ENCODE measurements at places on chromosomes 7 and 10.

- DNase-seq = no peak
Observed at GRCh38 chr7:2662273-2663120, 25.5 kb upstream of the AMZ1 start.

GRCh38 chr10:86757113-86757972 lies 924 bp downstream of the BMPR1A start:
- peak; percentile 82 for DNase-seq

DNA sequence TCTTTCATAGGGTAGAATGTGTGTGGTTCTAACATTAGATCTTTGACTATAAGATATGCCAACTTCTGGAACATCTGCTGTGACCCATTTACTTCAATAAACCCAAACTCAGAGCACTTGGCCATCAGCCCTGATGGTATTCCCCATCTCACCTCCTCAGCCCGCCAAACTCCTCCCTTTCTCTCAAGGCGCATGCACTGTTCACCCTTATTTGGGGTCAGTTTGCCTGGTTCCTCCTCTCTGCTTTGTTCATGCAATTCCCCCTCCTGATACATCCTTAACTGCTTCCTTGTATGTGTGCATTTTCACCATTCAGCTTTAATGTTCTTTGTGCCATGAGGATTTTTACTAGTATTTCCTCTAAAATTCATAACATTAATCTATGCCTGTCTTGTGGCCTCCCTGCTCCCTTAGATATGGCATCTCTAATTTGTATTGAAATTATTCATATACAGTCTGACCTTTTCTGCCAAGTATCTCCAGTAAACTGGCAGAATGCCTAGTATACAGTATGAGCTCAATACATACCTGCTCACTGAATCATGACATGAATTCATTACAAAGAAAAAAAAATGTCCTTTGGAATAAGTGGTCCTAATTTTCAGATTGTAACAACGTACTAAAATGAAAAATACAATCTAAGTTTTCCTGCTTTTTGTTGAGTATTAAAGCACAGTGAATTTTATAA lies 336.8 kb upstream of the IGFBP3 start:
- peak; percentile 89 for DNase-seq

DNA sequence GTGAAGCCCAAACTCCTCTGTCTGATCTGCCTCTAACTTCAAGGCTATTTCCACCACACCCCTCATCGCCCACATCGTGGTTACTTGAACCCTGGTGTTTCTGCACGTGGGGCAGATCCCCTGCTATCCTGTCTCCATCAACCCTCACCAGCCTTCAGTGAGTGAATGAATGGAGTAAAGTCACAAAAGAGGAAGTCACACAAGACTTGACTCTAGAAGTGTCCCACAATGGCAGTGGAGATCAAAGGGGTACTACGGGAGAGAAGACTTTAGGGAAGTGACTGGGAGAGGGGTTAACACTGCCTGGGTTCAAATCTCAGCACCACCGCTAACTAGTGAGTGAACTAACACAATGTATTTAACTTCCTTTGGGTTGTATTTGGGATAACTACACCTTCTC lies 85.9 kb downstream of the COBL start:
- no peak for DNase-seq

GRCh38 chr10:17228091-17229015 lies at the start of gene VIM:
VIM (plus strand) TSS chr10:17228241; CDS start chr10:17229423, 1,182 bp downstream.
- DNase-seq = peak; percentile 94

DNA sequence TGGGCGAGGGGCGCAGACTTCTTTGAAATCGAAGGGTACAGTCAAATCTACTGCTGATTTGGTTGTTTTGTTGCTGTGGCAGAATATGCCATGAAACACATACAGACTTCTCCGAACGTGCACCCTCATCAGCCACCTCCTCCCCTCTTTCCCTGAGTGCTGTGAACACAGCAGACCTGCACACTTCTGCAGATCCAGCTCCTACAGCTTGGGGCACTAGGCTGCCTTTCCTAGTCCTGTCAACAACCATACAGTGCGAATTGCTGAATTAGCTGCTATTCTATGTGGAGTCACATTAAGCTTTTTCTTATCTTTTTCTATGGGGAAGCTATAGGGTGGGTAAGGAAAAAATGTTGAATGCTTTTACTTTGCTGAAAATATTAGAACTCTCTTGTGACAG lies 57.5 kb downstream of the COL17A1 start:
- peak; percentile 43 for DNase-seq

- no peak for DNase-seq
Observed at GRCh38 chr10:29387269-29387668, 98.4 kb downstream of the LYZL1 start.

GRCh38 chr7:65387891-65388290 lies 14.2 kb downstream of the ZNF92 start:
- DNase-seq = no peak

DNA sequence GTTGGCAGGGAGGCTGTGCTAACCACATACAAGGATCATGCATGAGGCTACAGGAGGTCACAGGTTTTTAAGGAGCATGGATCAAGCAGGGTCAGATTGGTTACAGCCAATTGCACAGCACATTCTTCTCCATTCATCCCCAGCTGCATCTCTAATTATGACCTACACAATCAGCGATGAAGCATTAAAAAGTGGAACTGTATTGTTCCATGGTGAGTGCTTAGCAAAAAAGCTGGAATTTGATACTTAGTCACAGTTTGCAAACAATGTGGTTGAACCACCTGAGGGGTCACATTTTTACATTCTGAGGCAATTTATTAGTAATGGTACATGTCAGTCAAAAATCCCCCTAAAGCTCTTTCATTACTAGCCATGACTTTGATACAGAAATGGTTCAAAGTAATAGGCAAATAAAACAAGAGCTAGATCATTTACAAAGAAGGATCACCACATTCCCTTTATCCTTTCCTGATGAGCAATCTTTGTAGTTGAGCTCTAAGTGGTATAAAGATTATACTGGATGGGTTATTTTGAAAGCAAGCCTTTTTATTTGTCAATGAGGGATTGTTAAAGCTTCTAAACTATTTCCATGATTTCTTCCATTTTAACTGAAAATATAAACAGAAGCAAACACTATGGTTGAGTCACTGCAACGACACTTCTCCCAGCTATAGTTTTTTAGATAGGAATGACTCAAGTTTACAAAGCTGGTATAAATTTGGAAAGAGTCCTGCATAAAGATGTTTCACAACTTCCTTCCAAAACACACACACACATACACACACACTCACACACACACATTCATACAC lies 217.8 kb upstream of the SEMA3A start:
- DNase-seq = peak; percentile 90

GRCh38 chr7:11726794-11727155 lies 105.2 kb downstream of the THSD7A start:
- no peak for DNase-seq

DNA sequence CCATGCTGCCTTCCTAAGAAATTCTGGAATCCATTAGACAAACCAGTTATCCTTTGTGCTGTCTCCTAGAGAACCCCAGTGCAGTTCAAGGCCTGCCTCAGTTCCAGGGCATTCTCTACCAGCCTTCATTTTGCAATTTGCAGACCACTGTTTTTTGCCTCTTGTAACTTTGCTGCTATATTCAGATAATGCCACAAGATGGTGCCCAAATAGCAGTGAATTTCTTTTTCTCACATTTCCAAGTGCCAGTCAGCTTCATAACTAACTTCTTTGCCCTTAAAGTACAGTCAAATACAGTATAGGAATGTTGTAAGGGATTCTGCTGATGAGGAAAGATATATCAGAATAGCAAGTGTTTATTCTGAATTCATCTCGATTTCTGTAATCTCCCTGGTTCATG lies 25.2 kb downstream of the LOXL4 start:
- peak; percentile 44 for DNase-seq

DNA sequence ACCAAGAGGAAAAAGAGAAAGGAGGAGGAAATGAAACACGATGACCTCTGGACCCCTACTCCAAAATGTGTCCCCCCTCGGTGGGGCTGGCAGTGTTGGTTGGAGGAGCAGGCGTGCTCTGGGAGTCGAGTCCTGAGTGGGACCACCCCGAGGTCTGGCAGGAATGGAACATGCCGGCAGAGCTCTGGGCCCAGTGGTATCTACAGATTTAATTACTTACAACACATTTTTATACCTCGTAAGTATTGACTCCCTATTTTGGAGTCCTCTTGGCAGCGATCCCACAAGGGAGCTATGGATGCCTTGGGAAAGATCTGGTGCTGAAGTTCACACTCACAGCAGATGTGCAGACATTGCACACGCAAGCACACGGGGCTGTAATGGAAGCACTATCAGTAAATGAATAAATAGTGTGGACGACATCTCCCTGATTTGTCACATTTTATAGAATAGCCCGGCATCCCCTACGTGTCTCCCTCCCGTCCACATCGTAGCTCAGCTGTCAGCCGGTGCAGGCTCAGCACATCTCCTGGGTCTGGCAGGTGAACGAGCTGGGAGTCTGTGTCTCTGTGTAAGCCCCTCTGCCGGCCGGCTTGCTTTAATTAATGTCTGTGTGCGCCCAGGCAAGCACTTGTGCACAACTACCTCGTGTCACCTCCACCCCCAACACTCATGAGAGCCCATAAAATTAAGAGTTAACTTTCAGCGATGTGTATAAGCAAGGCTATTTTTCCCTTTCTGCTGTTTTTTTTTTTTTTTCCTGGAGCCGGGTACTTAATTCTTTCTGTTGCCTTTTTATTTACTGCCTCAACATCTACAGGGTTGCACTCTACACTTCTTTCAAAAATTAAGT lies 603.2 kb downstream of the LRMDA start:
- no peak for DNase-seq

GRCh38 chr10:132539431-132539839 lies 1.8 kb downstream of the INPP5A start:
- no peak for DNase-seq

DNA sequence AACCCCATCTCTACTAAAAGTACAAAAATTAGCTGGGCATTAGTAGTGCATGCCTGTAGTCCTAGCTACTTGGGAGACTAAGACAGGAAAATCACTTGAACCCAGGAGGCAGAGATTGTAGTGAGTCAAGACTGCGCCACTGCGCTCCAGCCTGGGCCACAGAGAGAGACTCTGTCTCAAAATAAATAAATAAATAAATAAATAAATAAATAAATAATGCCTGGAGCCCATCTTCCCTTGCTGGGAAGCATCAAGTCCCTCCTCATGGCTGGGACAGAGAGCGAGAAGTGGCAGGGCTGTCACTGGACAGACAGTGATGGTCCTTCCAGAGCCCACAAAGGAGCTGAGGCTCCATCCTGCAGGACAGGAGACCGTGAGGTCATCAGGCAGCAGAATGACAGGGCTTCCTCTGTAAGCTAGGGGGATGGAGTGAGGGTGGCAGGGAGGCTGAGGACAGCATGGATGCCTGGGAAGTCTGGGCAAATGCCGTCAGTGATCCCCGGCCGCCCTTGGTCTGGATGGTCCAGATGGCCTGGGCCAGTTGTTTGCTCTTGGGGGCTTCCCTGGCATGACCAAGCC lies 36.4 kb upstream of the ELN start:
- no peak for DNase-seq

GRCh38 chr7:131786204-131786603 lies 229.8 kb upstream of the PODXL start:
- no peak for DNase-seq

- no peak for DNase-seq
Observed at GRCh38 chr10:49000437-49001398, 61.1 kb upstream of the LRRC18 start.

DNA sequence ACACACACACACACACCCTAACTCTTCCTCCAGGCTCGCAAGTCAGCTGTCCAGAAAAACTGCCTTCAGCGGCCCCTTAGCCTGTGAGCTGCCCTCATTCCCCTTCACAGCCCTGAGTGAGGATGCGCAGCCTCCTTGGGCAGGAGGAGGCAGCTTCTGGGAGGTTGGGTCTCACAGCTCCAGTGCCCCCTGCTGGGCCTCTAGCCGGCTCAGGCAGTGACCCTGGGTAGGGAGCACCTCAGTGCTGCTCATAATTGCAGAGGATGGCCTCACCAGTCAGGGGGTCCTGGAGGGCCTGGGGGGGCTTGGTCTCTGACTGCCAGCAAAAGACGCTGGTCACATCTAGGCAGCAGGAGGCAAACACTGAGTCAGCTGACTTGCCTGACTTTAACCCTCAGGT lies 43.7 kb downstream of the ZNF273 start:
- no peak for DNase-seq

DNA sequence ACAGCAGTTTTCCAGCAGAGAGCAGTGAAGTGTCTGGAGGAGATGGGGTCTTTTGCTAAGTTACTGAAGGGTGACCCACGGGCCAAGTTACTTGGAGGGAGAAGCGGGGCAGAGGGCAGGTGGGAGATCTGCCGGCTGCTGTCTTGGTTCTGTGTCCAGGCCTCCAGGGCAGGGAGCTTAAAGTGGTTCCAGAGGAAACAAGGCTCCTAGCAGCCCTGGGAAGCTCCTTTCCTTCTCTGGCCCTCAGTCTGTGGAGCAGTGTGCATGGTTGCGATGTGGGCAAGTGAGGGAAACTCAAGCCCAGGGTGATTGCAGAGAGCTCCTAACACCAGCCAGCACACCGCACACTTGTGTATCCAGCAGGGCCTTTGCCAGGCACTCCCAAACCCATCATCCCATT lies 6.3 kb downstream of the GHRHR start:
- no peak for DNase-seq

DNA sequence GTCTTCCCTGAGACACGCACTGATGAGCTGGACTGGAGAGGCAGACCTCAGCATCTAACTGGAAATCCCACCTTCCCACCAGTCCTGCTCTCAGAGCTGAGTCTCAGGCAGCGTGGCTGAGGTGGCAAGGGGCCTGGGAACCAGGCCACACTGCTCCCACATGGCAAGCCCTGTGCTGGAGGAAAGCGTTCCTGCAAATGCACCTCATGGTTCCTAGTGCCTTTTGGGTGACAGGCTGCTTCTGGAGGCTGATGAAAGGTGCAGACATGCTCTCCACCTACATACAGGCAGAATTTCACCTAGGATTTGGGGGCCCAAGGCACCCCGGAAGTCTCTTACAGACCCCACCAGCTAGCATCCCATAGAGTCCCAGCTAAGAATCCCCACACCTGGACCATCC lies 432.9 kb upstream of the FOXK1 start:
- DNase-seq = no peak

DNA sequence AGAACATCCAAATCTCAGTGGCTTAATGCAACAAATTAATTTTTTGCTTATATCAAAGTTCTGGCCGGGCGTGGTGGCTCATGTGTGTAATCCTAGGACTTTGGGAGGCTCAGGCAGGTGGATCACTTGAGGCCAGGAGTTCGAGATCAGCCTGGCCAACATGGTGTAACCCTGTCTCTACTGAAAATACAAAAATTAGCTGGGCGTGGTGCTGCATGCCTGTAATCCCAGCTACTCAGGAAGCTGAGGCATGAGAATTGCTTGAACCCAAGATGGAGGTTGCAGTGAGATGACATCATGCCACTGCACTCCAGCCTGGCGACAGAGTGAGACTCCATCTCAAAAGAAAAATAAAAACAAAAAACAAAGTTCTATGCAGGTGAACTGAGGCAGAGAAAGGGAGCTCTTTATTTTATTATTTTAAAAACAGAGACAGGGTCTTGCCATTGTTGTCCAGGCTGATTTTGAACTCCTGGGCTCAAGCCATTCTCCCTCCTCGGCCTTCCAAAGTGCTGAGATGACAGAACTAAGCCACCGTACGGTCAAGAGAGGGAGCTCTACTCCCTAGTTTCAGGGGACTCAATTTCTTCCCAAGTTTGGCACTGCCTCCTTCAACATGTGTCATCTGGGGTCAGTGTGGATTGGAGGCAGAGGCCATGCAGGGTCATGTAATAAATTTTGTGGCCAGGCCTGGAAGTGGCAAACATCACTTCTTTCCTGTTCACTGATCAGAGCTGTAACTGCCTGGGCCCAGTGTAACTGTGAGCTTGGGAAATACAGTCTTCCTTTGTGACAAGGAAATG lies 2.4 kb downstream of the ADCK2 start:
- DNase-seq = peak; percentile 88
